Mesenchymal stem cell (in vitro differentiated cells and primary cell): ENCODE measurements at places on chromosomes 2 and 18.

GRCh38 chr18:54671291-54671881 lies 80.3 kb downstream of the DYNAP start:
- DNase-seq: peak; percentile 53

DNA sequence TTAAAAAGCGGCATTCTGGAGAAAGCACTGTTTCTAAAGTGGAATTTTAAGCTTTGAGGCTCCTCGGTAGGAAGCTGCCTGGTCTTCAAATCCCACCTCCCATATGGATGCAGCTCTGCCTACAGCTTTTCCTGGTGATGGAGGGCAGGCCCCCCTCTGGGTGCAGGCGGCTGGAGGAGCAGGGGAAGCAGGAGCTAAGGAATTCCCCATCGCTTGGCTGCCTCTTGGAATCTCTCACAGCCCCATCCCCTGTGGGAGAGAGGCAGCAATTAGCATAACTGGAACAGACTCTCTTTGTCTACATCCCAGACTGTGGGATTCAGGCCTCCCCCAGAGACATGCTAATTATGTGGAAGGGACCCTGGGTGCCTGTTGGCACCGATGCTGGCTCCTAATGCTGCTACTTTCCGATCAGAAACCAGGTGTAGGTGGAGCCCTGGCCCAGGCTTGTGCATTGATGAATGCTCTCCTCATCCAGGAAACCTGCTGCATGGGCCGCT lies 51.3 kb downstream of the LIPG start:
- no peak for DNase-seq

- no peak for DNase-seq
These were observed 125.2 kb upstream of the GAREM1 start for GRCh38 chr18:32595832-32596231.

DNA sequence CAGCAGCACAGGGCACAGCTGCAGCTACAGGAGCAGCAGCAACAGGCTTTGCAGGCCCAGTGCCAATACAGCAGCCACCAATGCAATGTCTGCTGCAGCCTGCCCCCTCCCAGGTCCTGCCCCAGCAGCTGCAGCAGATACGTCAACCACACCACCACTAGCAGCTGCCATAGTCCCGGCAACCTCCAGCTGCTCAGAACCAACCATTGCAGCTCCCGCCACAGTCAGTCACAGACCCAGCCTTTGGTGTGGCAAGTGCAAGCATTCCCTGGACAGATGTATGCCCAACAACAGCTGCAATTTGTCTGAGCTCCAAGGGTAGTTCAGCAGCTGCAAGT lies 53.3 kb upstream of the TUBA3E start:
- no peak for DNase-seq

DNA sequence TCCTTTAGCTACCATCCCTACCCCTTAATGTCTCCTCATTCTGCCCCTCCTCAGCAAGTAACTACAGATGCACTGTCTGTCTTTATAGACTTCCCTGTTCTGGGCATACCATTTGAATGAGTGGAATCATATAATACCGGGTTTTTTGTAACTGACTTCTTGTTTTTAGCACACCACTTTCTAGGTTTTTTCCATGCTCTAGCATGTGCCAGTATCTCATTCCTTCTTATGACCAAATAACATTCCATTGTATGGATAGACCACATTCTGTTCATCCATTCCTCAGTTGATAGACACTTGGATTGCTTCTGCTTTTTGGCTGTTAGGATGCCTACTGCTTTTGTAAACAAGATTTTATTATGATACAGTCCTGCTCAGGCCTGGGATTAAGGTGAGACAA lies 154.7 kb downstream of the TSN start:
- DNase-seq: no peak

GRCh38 chr2:26246818-26247217 lies 2.1 kb downstream of the HADHB start:
- DNase-seq: peak; percentile 39

DNA sequence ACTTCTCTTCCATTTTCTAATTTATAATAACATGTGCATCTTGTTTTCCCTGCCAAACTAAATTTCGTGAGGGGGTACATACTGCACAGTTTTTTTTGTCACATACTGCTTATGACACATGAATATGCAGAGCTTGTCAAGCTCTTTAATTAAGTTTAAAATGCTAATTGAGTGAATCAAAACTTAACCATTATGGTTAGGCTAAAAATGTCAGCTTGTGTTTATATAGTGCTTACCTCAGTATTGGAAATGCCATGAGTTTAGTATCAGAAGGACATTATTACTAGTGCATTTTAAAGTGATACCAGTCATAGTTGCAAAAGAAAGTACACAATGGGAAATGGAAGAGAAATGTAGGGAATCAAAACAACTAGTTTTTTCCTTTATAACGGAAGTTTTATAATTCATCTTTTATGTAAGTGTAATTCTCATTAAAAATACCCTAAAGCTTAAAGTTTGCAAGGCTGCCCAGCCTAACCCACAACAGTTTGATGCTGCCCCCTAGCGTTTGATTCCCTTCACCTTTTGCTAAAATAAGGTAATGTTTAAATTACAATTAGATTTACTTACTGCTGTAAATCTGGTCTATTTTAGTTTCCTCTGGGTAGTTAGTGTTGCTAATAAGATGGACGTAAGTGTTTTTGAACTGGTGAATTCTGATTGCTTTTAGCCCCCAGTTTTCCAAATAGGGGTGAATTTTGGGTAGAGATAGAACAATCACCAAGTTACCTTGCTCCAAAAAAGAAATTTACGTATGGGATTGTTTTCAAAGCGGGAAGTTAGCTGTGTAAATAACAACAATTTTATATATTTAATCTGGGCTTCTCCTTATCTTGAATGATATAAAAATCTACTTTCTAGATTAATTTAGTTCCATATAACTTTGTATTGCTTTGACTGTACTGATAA lies 3.2 kb downstream of the SLC39A10 start:
- DNase-seq: peak; percentile 72

DNA sequence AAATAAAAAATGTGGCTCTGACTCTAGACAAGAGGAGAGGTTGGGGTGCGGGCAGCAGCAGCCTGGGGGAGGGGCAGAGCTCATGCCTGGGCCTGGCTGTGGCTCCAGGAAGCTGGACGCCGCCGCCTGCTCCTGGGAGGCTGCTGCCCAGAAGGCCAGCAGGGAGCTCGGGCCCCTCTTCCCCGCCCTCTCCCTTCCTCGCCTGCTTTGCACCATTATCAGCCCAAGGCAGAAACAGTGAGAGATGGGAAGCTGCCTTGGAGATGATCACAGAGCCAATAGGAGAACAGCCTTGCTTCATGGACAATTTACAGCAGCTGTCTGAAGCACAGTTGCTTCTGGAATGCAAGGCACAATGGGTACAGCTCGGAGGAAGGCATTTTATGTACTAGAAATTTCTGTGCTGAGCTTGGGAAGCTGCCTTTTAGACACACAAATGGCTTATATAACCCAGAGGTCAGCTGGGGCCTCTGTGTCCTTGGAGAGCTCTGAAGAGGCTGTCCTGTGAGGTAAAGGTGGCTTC lies 55.3 kb upstream of the AFF3 start:
- peak; percentile 73 for DNase-seq

- peak; percentile 94 for DNase-seq
These were observed 24.2 kb upstream of the BZW1 start for GRCh38 chr2:200787351-200788120.

DNA sequence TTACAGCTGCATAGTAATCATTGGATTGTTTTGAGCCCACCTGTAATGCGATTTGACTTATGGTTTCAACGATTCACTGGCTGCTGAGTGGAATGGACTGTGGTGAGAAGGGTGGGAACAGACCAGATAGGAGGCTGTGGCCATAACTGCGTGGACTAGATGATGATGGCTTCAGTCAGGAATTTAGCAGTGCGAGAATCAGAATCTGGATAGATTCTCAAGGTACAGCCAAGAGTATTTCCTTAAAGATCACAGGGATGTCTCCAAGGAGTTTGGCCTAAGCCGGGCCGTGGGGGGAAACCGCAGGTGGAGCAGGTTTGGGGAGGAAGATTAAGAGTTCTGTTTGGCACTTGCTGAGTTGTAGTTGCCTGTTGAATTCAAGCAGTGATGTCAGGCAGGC lies 44.0 kb upstream of the CHMP1B start:
- no peak for DNase-seq

DNA sequence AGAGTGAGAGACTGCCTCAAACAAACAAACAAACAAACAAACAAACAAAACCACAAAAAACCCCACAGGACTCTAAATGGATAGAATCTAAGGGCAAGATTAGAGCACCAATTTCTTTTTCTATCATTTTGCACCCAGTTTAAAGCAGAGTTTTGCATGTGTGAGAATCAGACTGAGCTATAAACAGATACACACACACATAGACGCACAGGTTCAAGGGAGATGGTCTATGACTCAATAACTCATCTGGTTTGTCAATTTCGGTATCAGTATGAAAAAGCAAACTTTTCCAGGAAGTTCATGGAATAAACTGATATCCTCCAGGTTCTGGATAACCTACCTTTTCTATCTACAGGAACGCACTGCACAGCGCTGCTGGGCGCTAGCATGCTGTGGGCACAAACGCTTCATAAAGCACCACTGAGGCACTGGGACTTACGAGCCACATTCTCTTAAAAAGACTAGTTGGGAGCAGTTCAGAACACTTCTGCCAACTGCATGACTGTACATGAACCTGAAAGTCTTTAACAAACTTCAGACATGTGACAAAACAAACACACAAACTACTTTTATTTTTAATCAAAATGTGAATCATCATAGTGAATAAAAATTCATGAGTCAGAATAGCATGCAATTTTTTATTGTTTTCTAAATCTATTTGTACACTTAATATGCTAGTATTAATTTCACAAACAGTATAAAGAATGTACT lies 46.6 kb downstream of the ID2 start:
- DNase-seq: no peak

GRCh38 chr18:392928-393573 lies 107.5 kb downstream of the COLEC12 start:
- no peak for DNase-seq

- DNase-seq: no peak
These were observed 457.0 kb upstream of the MYT1L start for GRCh38 chr2:2788076-2788475.

- DNase-seq: no peak
These were observed 113.8 kb upstream of the KLF7 start for GRCh38 chr2:207279520-207279919.

DNA sequence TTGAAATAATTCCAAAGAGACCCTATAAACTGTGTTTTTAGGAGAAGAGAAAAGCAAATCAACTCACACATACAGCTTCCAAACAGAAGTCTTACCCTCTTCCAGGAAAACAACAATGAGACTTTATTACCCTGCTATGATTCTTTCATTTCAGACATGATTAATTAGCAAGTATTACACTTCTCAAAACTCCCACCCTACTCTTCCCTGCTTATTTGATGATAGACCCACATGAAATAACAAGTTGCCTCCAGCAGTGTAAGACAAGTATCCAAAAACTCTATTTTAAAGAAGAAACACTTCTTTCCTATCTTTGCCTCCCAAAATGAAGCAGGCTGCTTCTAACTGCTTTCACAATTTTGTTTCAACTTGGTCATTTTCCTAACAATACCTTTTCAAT lies 4.1 kb downstream of the FIGN start:
- DNase-seq: peak; percentile 15

DNA sequence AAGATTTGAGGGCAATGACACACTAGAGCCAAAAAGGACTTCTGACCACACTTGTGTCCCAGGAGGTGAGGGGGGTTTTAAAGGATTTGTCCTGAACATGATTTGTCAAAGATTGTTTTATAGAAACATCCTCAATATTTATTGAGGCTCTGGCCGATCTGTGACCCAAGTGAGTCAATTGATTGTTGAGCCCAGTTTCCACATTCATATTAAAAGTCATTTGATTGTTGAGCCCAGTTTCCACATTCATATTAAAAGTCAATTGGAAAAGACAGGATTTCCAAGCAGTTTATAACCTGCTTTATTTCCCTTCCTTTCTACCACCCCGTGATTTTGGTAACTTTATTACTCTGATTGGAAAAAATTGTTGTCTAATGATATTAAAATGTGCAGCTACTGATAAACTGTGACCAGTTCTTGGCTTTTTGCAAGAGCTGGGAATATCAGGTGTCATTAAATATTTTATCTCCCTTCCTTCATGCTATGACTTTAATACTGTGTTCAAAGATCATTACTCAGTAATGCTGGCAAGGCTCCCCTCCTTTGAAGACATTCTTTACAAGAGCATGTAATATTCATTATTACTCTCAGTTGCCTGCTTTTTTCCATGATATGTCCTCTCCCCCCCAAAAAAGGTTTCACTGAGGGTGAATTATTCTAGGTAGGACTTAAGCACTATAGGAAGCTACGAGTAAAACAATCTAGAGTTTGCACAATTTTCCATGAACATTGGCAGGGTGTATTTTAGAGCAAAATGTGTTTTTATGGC lies 75.3 kb downstream of the HRH4 start:
- no peak for DNase-seq

DNA sequence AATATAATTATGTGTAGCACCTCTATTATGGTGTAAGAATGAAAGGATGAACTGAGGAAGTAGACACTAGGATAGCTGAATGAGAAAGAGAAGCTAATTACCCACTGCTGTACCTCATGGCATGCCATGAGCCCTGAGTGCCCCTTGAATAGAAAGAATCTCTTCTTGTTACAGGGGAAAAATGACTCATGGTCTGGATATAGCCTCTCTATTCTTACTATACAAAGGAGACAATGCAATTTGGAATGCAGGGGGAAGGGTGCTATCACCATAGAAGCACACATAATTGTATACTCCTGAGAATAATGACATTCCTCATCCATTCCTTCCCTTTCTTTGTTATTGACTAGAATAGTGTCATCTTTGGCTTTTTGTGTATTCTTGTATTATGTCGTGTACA lies 385.2 kb downstream of the CDH7 start:
- no peak for DNase-seq

DNA sequence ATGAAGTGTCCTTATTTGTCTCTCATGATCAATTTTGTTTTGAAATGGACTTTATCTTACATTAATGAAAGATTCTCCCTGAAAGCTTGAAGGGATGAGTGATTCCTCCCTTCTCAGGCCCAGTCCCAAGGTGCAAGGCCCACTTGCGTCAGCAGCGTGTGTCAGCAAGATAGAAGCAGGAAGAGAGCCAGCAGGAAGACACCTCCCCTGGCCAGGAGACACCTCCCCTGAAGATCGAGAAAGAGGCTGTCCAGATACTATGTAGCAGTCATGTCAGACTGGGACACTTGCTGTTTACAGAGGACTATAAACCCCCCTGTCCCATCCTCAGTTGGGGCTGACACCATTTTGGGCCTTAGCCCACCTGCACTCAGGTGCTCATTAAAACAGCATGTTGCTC lies 38.3 kb downstream of the TIMM21 start:
- DNase-seq: no peak

- peak; percentile 28 for DNase-seq
These were observed 844.3 kb downstream of the MBD2 start for GRCh38 chr18:53380063-53380639.

GRCh38 chr2:31654241-31654640 lies 73.5 kb upstream of the SRD5A2 start:
- DNase-seq: no peak
